ENCODE measurements at places on chromosomes 2 and 18.

GRCh38 chr2:201835066-201835465, 28.7 kb downstream of the CDK15 start:
- DNase-seq: no peak

- DNase-seq: no peak
These were observed 22.7 kb upstream of the TFPI start for GRCh38 chr2:187576906-187577305.

DNA sequence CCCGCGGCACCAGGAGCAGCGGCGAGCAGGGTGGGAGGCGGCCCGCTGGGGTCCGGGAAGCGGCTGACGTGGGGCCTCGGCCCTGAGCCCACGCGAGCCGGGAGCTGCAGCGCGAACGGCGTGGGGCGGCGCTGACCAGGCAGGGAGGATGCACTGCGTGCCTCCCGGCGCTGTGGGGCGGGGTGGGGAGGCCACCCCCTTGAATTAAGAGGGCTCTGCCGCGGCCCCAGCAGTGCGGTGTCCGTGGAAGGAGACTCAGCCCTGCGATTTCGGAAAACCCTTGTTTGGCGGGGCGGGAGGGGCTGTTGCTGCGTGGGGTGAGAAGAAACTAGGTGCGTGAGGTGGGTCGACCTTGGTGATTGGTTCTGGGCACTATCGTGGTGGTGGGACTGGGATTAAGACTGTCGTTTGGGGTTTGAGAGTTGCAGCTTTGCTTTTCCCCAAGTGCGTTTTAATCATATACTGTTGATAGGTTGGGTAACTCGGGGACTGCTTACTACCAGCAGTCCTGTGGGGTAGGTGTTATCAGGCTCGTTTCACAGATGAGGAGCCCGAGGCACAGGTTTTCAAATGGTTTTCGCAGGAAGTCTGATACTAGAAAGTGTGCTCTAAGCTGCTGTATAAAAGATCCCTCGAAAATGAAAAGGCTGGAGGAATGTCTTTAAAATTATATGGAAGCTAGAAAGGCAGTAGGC, 722 bp downstream of the ACSL3 start:
- DNase-seq: no peak

DNA sequence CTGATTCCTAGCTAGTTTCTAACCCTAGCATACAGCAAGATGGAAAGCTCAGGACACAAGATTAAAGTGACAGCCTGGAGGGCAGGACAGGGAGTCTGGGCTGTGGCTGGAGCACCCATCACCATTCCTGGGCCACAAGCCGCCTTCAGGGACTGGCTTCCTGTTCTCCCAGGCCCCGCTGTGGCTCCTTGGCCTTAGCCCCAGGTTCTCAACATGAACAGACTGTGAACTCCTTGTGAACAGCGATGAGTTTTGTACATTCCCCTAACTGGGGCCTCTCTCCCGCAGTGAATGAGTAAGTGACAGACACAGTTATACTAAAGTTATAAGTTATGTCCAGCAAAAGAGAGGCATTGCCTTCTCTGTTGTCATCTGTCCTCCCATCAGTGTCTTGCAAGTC, 35.9 kb upstream of the SLC14A1 start:
- no peak for DNase-seq

GRCh38 chr18:54916507-54916906, 42.8 kb downstream of the CCDC68 start:
- DNase-seq: no peak

DNA sequence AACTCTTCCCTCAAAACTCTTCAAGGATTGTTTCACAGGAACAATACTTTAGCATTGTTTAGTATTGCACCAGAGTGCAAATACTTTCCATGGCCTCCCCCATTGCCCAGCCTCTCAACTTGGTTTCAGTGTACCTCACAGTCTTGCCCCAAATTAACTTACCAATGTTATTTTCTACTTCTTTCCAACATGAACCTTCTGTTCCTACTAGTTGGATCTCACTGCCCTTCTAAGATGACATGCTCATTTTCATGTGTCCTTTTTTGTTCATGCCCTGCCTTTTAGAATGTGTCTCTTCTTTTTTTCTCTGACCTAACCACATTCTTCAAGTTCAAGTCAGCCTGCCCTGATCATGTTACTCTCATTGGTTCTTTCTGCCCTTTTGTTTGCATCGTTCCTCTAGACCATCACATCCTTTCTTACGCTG, 4.1 kb downstream of the SPATS2L start:
- no peak for DNase-seq

DNA sequence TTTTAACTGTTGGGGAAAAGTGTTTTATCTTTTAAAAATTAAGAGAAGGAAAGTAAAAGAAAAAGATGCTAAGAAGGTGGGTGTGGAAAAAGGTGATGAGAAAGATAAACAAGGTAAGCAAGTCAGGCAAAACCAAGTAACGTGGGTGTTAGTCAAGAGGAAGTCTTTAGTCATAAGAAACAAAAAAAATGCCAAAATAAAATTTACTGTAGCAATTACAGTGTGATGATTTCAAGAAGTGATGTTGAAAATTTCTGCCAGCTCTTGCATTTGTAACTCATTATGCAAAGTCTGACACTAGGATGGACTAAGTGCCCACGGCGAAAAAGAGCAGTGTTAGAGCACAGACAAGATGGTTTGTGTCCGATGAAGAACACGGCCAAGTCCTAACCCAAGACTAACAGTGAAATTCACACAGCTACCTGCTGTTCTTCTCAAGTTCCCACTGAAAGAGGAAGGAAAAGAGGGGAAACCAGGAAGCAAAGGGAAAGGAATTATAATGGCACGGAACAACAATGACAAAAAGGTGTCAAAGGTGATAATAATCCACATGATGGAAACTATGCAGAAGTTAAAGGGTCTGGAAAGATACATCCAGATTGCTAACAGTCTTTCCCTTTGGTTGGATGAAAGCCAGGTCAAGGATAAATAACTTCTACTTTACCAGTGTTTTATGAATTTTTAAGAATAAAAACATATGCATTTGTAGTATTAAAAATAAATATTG, 34.1 kb downstream of the NOL10 start:
- DNase-seq: no peak

- DNase-seq: no peak
These were observed 1.2 kb upstream of the CYP20A1 start for GRCh38 chr2:203237346-203238238.
